ENCODE measurements at places on chromosomes 12 and 14. TPM values are rescaled to one million over a fixed set of nuclear protein-coding genes. Genes with fewer than 3 reads are reported as not detected.

GRCh38 chr14:63578300-63578699, 35.1 kb upstream of the PPP2R5E start:
- DNase-seq, result no peak

- no peak for DNase-seq
These were observed 3.3 kb downstream of the ARHGAP9 start for GRCh38 chr12:57476162-57476992.

DNA sequence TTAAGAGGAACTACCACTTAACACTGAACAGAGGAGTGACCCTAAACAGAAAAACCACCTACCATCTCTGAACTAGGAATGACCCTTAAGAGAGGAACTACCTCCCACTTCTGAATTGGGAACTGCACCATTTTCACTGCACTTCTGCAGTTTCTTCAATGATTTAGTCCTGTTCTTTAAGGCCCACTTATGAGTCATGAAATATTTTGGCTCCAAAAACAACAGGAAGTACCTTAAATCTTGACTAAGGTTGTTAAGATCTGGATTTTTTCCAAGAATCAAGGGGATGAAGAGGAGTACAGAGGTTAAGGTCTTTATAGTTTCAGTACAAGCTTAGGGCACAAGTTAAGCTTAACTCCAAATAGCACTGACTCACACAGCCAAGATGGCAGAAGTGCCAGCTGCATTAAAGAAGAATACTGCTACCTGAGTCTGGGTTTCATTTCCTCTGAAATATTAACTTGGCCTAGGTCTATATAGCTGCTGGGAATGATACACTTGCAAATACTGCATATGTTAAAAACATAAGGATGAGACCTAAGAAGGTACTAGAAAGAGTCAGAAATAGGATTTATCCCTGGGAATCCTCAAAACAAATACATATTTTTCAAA, 4.2 kb downstream of the NPC2 start:
- DNase-seq, result no peak

Gene NKX2-1
- total RNA-seq, result not detected

Gene SLC39A2
- total RNA-seq, result not detected

All from myocyte (in vitro differentiated cells).